ENCODE measurements at places on chromosomes 2 and 18. TPM values are rescaled to one million over a fixed set of nuclear protein-coding genes. Genes with fewer than 3 reads are reported as not detected.

- peak overlapping the region; percentile 3 for H3K4me3 ChIP-seq
- peak; percentile 65 for DNase-seq
- no peaks in the 10 kb centered on the region for H3K27me3 ChIP-seq
- H3K4me1 ChIP-seq: peaks cover 23% of the 10 kb centered on the region
- no peaks in the 10 kb centered on the region for H3K36me3 ChIP-seq
Measured at GRCh38 chr2:138267161-138267901, 234.2 kb upstream of the SPOPL start.

GRCh38 chr18:58549814-58550339, 79.0 kb downstream of the ALPK2 start:
- DNase-seq: no peak
- no peak overlapping the region for H3K4me3 ChIP-seq
- peaks cover 23% of the 10 kb centered on the region for H3K36me3 ChIP-seq
- no peak overlapping the region for H3K27ac ChIP-seq

GRCh38 chr2:205984381-205984780, 101.6 kb downstream of the INO80D start:
- peak overlapping the region; percentile 35 for H3K4me3 ChIP-seq
- no peaks in the 10 kb centered on the region for H3K4me1 ChIP-seq
- no peaks in the 10 kb centered on the region for H3K36me3 ChIP-seq
- no peak overlapping the region for H3K27ac ChIP-seq

Gene PPP4R3B
- total RNA-seq: 36.5 TPM

GRCh38 chr2:185807351-185807750, 68.7 kb downstream of the FSIP2 start:
- no peak overlapping the region for H3K27ac ChIP-seq
- no peaks in the 10 kb centered on the region for H3K27me3 ChIP-seq
- no peaks in the 10 kb centered on the region for H3K36me3 ChIP-seq
- no peaks in the 10 kb centered on the region for H3K4me1 ChIP-seq

Gene SERPINB13
- not detected for total RNA-seq

- H3K36me3 ChIP-seq: no peaks in the 10 kb centered on the region
- H3K4me1 ChIP-seq: no peaks in the 10 kb centered on the region
- no peak overlapping the region for H3K27ac ChIP-seq
- H3K4me3 ChIP-seq: no peak overlapping the region
- no peaks in the 10 kb centered on the region for H3K27me3 ChIP-seq
- peak; percentile 66 for DNase-seq
Measured at GRCh38 chr2:133561045-133561852, 7.0 kb downstream of the NCKAP5 start.

- H3K36me3 ChIP-seq: no peaks in the 10 kb centered on the region
- no peaks in the 10 kb centered on the region for H3K4me1 ChIP-seq
- no peak for DNase-seq
- no peak overlapping the region for H3K4me3 ChIP-seq
- no peaks in the 10 kb centered on the region for H3K27me3 ChIP-seq
Measured at GRCh38 chr18:51321696-51322095, 124.2 kb upstream of the MEX3C start.

- no peaks in the 10 kb centered on the region for H3K4me1 ChIP-seq
- H3K27me3 ChIP-seq: no peaks in the 10 kb centered on the region
- no peak for DNase-seq
- no peak overlapping the region for H3K4me3 ChIP-seq
- no peaks in the 10 kb centered on the region for H3K36me3 ChIP-seq
Measured at GRCh38 chr2:200054681-200055468, 99.5 kb downstream of the MAIP1 start.

Gene ZNF521
- total RNA-seq: 27.5 TPM

Gene MTLN
- 26.5 TPM for total RNA-seq

DNA sequence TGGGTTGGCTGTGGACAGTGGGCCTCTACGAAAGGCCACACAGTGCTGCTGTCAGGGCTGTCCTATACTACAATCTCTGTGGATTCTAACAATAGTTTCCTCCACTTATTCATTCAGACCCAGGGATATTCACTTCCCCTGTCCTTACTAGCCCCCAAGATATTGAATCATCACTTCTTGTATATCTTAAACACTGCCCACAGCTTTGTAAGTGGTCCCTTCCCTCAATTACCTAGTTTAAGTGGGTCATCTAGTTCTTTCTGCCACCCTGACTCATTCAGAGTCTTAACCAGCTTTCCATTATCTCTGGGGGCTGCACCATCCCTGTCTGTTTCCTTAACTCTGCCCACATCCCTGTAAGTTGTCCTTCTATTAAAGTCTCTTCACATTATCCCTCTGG, 69.2 kb downstream of the CD28 start:
- no peak overlapping the region for H3K4me3 ChIP-seq
- H3K27me3 ChIP-seq: no peaks in the 10 kb centered on the region
- H3K36me3 ChIP-seq: no peaks in the 10 kb centered on the region
- H3K4me1 ChIP-seq: peaks cover 14% of the 10 kb centered on the region
- DNase-seq: no peak

Gene LMAN1
- 189 TPM for total RNA-seq

- DNase-seq: no peak
- no peaks in the 10 kb centered on the region for H3K27me3 ChIP-seq
- no peak overlapping the region for H3K4me3 ChIP-seq
- peaks cover 4% of the 10 kb centered on the region for H3K4me1 ChIP-seq
Measured at GRCh38 chr2:159755788-159756187, 42.2 kb downstream of the CD302 start.

Gene SKOR2
- total RNA-seq: not detected

Gene MORN2
- 16.8 TPM for total RNA-seq

- no peaks in the 10 kb centered on the region for H3K4me1 ChIP-seq
- H3K27me3 ChIP-seq: no peaks in the 10 kb centered on the region
- no peak overlapping the region for H3K27ac ChIP-seq
Measured at GRCh38 chr18:45981821-45982220, 14.7 kb upstream of the EPG5 start.

- no peaks in the 10 kb centered on the region for H3K36me3 ChIP-seq
- H3K4me1 ChIP-seq: no peaks in the 10 kb centered on the region
- H3K27ac ChIP-seq: no peak overlapping the region
- no peak overlapping the region for H3K4me3 ChIP-seq
- H3K27me3 ChIP-seq: no peaks in the 10 kb centered on the region
Measured at GRCh38 chr2:2743164-2743571, 412.1 kb upstream of the MYT1L start.

DNA sequence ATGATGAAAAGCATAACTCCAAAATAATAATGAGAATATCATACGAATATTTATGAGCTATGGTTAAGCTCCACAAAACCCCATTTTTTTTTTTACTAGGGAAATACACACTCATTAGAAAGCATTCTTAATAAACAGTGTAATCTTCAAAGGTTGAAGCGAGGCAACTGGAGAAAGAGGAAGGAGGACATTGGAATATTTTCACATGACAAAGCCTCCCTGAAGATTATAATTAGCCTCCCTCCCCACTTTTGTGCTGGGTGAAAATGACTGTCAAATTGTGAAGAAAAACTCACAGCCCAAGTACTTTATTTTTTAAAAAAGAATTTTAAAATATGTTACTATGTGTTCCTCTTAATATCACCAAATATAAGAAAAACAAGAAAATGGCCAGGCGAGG, 64.1 kb upstream of the NFU1 start:
- peaks cover 50% of the 10 kb centered on the region for H3K36me3 ChIP-seq
- H3K27me3 ChIP-seq: no peaks in the 10 kb centered on the region
- no peaks in the 10 kb centered on the region for H3K4me1 ChIP-seq
- H3K27ac ChIP-seq: no peak overlapping the region
- H3K4me3 ChIP-seq: no peak overlapping the region

DNA sequence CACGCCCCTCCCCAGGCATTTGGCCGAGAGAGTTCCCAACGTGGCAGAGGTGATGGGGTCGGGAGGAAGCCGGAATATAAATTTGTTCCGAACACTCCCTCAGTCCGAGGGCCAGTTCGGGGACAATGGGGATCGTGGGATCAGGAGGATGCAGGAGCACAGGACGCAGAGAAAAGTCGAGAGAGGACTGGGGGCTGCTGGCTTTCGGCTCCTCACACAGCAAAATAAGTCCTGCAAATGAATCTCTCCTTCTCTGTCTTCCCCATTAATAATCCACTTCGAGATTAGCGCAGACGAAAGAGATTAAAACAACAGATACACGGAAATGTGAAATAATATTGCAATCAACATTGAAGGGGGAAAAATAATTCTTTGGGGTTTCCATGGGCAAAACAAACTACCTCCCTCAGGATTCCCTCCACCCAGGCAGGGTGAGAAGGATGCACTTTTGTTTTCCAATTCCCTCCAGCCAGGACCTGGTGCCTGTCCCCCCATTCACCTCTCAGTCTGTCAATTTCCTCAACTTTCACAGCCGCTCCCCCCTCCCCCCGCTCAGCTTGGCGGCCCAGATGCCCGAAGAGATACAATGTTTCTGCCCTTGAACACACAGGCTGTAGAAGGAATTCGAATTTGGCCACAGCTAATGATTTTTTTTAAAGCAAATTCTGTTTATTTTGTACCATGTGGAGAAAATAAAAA, 3.1 kb upstream of the ZEB2 start:
- H3K4me3 ChIP-seq: peak overlapping the region; percentile 81
- H3K4me1 ChIP-seq: peaks cover 26% of the 10 kb centered on the region
- peak; percentile 73 for DNase-seq
- H3K36me3 ChIP-seq: no peaks in the 10 kb centered on the region
- H3K27ac ChIP-seq: peak overlapping the region; percentile 90

GRCh38 chr18:22934789-22935188, 1.7 kb downstream of the RBBP8 start:
- H3K36me3 ChIP-seq: no peaks in the 10 kb centered on the region
- no peaks in the 10 kb centered on the region for H3K27me3 ChIP-seq
- no peak overlapping the region for H3K4me3 ChIP-seq
- H3K4me1 ChIP-seq: peaks cover 12% of the 10 kb centered on the region
- DNase-seq: no peak

DNA sequence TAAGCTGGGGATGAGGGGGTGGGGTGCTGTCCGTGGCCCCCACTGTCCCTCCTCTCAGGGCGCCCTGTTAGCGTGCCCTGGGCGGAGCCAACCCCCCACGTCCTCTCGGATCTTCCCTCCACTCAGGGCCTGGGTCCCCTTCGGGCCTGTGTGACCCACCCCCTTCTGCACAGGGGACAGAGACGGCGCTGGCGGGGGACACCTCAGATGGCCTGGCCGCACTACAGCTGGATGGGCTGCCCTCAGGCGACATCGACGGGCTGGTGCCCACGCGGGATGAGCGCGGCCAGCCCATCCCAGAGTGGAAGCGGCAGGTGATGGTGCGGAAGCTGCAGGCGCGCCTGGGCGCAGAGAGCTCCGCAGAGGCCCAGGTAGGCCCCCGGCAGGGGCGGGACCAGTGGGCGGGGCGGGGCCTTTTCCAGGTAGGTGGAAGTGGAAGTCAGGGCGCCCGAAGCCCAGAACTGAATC, 9.9 kb upstream of the KLHL30 start:
- H3K4me3 ChIP-seq: no peak overlapping the region
- no peaks in the 10 kb centered on the region for H3K36me3 ChIP-seq
- peaks cover 12% of the 10 kb centered on the region for H3K4me1 ChIP-seq
- no peak overlapping the region for H3K27ac ChIP-seq
- DNase-seq: peak; percentile 44

- H3K27me3 ChIP-seq: no peaks in the 10 kb centered on the region
- no peaks in the 10 kb centered on the region for H3K36me3 ChIP-seq
- H3K4me1 ChIP-seq: no peaks in the 10 kb centered on the region
Measured at GRCh38 chr18:61975526-61976326, 82.9 kb upstream of the RNF152 start.

Gene DNPEP
- 60.7 TPM for total RNA-seq

Gene PDE11A
- total RNA-seq: 0.36 TPM

DNA sequence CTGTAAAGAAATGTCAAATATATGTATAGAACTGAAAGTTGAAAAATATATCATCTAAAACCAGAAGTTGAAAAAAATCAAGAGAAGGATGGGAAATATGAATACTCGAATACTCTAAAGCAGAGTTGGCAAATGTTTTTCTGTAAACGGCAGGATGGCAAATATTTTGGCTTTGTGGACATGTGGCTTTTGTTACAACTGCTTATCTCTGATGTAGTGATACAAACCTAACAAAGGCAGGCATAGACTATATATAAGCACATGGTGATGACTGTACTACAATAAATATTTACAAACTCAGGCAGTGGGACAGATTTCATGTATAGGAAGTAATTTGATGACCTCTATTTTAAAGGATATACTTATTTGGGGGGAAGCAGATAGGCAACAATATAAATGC, 224.6 kb upstream of the LRRTM4 start:
- H3K4me1 ChIP-seq: no peaks in the 10 kb centered on the region
- no peaks in the 10 kb centered on the region for H3K36me3 ChIP-seq
- DNase-seq: no peak
- H3K27me3 ChIP-seq: no peaks in the 10 kb centered on the region
- H3K4me3 ChIP-seq: no peak overlapping the region

- peaks cover 9% of the 10 kb centered on the region for H3K27me3 ChIP-seq
- no peaks in the 10 kb centered on the region for H3K36me3 ChIP-seq
- no peak overlapping the region for H3K27ac ChIP-seq
- H3K4me1 ChIP-seq: peaks cover 6% of the 10 kb centered on the region
- no peak overlapping the region for H3K4me3 ChIP-seq
Measured at GRCh38 chr2:8573234-8573941, 108.5 kb upstream of the ID2 start.

GRCh38 chr18:40415821-40416220, 1539.2 kb upstream of the PIK3C3 start:
- DNase-seq: no peak
- H3K27me3 ChIP-seq: no peaks in the 10 kb centered on the region
- H3K27ac ChIP-seq: no peak overlapping the region

Gene MYCN
- total RNA-seq: not detected

Gene TUBA3E
- total RNA-seq: not detected

Gene CRYBA2
- not detected for total RNA-seq

DNA sequence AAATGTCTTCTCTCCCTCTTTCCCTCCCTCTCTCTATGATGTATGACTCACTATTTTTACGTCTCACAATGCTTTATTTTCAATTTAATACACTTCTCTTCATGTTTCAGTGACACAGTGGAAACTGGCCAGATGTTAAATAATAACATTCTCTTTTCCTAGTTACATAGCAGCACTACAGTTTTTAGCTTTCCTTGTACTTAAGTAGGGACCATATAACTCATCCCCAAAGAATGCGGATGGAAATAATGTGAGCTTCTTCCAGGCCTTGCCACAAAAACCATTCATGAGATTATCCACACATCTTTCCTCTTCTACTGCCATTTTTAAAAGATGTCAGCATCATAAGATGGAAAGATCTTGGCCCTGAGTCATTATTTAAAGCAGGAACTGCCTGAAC, 789.4 kb downstream of the LRP1B start:
- H3K36me3 ChIP-seq: no peaks in the 10 kb centered on the region
- H3K27me3 ChIP-seq: no peaks in the 10 kb centered on the region

Gene IGFBP5
- 29.5 TPM for total RNA-seq

GRCh38 chr2:63975437-63976124, 43.6 kb downstream of the VPS54 start:
- no peaks in the 10 kb centered on the region for H3K4me1 ChIP-seq
- no peak for DNase-seq
- H3K27me3 ChIP-seq: no peaks in the 10 kb centered on the region

Data from osteoblast (primary cell).